ENCODE measurements at places on chromosomes 16 and 17.

GRCh38 chr17:8143581-8144400, 8.4 kb downstream of the PER1 start:
- DNase-seq: no peak

DNA sequence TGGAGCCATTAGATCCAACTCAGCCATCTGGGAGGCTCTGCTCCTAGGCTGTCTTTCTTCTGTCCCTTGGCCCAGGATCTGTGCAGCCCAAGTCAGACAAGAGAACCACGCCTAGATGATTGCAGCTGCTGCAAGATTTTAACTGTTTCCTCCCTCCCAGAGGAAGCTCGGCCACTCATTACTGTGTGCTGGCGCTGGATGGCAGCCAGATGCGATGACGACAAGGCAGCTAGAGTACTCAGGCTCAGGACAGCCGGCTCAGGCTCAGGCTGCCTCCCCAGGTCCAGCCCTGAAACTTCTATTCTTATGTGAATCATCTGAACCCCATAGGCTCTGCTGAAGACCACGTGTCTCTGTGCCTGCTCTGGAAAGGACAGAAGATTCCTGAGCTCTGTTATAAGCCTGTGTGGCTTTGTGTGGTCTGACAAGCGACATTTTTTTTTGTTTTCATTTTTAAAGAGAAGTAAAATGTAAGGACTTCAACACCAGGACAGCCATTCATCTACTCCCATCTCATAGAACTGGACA, 32.1 kb upstream of the FBXW10B start:
- DNase-seq: peak; percentile 38

GRCh38 chr17:47948706-47949196, 7.4 kb downstream of the PNPO start:
- no peak for DNase-seq

DNA sequence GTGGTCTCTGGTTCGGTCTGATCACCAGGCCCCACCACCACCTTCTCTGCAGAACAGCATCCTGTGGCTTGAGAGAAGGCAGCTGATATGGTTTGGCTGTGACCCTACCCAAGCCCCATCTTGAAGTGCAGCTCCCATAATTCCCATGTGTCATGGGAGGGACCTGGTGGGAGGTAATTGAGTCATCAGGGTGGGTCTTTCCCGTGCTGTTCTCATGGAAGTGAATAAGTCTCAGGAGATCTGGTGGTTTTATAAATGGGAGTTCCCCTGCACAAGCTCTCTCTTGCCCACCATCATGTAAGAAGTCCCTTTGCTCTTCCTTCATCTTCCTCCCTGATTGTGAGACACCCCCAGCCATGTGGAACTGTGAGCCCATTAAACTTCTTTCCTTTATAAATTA, 352.3 kb upstream of the CDH5 start:
- no peak for DNase-seq

DNA sequence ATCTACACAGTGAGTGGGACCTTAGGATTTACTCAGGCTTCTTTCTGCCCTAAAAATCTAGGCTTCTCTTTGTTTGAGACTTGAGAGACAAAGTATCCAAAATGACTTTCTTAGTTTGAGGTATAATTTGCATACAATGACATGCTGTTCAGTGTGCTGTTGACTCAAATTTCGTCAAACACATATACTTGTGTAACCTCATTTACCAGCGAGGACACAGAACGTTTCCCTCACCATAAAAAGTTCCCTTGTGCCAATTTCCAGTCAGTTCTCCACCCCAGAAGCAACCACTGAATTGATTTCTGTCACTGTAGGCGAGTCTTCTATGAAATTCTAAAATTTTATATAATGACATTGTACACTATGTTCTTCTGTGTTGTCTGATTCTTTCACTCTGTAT, 68.0 kb upstream of the MAF start:
- DNase-seq: no peak

DNA sequence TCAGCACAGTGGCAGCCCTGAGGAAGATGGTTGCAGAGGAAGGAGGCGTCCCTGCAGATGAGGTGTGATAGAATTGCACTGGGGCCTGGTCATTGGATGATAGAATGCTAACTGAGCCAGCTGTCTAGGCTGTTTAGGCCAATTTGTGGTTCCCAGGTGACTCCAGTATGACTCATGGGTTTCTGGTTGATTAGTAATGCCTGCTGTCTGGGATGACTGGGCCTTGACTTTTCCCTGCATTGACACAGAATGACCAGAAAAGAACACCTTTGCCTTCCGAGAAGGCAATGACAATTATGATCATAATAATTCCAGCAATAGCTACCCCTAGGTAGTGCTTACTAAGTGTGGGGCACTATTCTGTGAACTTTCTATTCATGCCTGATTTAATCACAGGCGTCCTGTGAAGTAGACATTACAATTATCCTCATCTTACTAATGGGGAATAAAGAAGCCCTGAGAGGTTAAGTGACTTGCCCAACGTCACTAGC, 31.5 kb downstream of the USP43 start:
- DNase-seq: no peak

DNA sequence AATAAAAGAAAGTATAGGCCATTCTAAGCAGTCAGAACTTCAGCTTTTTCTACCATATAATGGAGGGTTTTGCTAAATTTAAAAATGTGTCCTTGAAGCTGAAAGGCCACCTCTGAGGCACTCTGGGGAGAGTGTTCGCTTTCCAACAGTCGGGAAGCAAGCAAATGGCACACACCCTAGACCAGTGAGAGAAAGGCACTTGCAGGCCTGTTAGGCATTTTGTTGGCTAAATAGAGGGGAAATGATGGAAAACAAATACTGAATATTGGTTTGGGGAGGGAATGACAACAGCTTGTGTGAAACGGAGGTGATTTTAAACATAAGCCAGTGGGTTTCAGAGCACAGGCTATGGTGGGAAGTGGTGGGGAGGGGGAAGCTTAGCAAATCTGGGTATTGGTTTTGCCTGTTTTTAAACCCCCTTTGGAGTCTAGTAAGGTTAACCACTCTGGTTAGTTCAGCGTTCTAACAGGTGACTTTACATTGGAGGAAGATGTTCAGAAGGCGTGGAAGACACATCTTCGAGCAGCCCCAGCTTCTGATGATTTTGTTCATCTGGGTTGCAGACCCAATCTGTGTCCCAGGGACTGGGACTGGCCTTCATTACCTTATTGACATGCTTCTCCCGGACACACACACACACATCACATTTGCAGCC, 90.5 kb downstream of the PRKCA start:
- no peak for DNase-seq

DNA sequence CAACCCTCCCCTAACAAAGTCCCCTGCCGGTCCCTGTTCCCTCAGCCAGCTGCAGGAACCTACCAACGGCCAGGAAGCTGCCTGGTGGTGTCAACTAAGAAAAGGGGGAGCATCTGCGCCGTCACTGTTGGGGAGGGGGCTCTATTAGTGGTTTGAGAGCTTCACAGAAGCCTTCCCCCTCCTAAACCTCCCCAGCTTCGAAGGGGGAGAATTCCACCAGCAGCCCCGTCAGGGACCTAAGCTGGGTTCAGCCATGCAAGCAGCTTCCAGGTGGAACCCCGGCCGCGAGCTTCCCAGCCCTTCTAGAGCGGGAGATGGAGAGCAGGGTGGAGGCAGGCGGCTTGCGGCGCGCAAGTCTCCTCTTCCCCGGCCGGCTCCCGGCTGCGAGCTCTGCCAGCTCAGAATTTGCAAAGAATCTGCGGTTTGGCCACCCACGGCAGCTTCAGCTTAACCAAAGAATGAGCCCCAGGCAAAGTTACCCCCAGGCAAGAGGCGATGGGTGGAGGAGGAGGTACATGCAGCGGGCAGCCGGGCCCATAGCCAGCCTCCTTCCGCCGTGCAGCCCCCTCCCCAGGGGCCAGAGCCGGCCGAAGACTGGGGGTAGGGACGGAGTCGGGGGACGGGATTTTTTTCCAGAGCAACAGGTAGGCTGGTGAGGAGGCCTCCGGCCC, 33.7 kb downstream of the DDX19A start:
- no peak for DNase-seq

DNA sequence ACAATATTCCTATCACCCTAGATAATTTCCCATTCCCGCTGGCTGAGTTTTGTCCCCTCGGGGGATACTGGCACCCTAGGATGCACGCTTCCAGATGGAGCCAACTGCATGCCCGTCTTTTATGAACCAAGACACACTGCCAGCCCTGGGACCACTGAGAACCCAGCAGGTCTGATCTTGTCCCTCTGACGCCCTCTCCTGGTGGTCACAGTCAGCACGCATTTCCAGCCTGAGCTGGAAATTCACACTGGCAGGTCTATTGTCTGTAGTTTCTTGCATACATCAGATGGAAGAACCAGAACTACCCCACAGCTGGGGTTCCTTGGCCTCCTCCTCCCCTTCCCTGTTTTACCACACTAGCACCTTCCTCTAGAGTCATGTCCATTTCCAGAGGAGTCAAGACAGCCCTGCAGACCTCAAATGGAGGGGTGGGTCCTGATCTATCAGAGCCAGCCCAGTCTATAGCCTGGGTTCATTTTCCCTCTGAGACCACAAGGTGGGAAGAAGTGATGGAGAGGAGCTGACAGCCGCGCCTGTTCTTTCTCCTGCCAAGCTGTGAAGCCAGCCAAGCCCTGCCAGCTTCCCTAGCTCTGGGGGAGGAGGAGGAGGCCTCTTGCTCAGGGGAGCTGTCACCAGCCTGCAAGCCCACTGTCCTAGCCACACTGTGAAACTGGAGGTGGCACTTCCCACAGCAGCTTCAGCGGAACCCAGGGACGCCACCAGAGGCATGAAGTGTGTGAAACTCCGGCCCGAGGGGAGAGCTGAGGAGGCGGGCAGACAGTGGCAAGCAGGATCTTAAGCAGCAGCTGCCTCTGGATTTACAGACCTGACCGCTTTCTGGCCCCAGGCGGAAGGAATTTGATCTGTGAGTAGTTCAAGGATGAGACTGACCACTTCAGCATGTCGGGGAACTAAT, 29.3 kb downstream of the MXRA7 start:
- DNase-seq: peak; percentile 11

GRCh38 chr16:28546626-28547025, 7.1 kb upstream of the SGF29 start:
- DNase-seq: no peak

GRCh38 chr16:2085669-2086068, 37.9 kb downstream of the TSC2 start:
- DNase-seq: no peak

DNA sequence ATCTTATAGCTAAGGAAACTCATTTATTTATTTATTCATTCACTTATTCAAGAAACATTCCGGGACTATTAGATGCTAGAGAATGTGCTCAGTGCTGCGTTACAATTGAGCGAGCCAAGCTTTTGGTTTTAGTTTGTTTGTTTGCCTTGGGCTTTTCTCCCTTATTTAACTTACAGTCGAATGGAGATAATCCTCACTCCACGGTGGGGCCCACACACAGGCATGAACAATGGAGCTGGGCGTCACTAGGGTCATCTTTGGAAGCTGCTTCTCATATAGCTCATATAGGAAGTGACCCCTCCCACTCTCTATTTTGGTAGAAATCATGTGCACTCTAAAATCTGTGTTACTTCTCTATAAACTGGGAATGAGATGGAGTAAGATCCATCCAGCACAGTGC, 210.0 kb downstream of the TMEM114 start:
- DNase-seq: no peak

DNA sequence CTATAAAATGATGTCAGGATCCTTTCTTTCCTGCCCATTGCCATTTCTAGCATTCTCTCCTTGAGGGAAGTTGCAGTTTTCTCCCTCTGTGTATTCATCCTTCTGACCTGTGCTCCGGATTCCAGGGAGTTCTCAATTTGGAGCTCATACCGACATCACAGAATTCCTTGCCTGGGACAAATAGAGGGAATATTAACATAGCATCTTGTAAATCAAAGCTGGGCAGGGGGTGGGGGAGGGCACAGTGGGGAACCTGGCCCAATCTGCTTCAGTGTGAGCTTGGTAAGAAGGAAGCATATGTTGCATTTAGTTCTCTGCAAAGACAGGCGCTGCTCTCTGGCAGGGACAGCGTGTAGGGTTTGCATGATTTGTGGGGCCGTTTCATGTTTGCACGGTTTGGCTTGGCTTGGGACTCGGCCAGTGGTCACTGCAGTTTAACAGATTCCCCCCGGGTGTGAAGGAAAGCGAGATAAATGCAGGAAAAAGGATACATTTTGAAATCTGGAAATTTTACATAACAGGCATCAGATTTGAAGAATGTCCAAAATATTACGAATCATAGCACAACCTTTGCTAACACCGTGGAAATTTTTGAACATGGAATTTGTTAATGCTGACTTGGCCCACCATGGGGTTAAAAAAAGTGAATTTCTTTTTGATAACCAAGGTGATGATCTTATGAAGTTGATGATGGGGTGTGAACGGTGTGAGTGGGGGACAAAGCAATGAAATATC, 178.0 kb downstream of the WWOX start:
- DNase-seq: no peak

GRCh38 chr16:79071424-79071823, 529.1 kb downstream of the MAF start:
- DNase-seq: no peak

- DNase-seq: no peak
Measured at GRCh38 chr17:66542129-66542966, 239.9 kb downstream of the PRKCA start.

- no peak for DNase-seq
Measured at GRCh38 chr17:72416905-72417304, 296.1 kb downstream of the SOX9 start.

- DNase-seq: no peak
Measured at GRCh38 chr17:15912416-15912955, 32.4 kb upstream of the ADORA2B start.

GRCh38 chr17:7219812-7220592, at the start of the genes ACADVL and DLG4:
Gene ACADVL (plus strand): TSS chr17:7219938. CDS start chr17:7219985, 47 bp downstream.
Gene DLG4 (minus strand): TSS chr17:7219836.
- peak; percentile 14 for DNase-seq

- no peak for DNase-seq
Measured at GRCh38 chr16:81168406-81168805, 70.1 kb upstream of the BCO1 start.

DNA sequence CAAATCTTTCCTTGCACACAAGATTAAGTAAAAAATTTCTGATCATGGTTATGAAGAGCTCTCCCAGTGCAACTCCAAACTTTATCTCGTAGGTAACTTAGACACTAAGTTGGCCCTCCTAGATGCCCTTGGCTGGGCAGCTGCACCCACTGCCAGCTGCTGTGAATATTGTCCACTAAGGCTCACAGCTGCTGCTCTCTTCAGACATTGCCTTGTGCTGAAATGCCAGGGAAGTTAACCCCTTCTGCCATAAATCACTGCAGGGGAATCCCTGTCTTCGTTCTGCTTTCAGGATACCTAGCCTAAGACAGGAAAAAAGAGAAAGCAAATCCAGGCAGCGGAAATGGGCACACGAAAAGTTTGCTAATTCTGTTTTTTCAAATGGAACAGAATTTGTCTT, 106.4 kb downstream of the IRX5 start:
- no peak for DNase-seq

DNA sequence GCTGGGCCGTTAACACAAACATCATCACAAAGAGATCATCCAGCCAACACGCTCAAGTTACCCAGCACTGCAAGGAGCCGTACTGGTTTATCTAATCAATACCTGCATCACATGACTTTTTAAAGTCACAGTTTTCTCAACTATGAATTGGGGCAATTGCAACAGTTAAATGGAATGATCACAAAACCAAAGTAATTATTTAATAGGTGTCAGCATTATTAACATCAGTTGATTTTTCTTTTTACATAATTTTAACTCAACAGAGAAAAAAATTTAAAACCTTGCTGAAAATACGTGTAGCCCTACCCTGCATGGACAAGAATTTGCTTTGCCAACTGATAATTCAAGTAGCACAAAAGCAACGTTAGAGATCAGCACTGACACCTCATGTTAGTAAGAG, 95.7 kb upstream of the SOX9 start:
- DNase-seq: no peak

Data from NCI-H2029 treated with DMSO at 0.1 percent for 48 hours (cell line).